Transverse colon (tissue), 4 donors: ENCODE measurements at places on chromosomes 1 and 21. TPM values are rescaled to one million over a fixed set of nuclear protein-coding genes. Genes with fewer than 3 reads are reported as not detected.
A peak's percentile ranks its signal among the peaks of the same experiment; 100 is the strongest.

DNA sequence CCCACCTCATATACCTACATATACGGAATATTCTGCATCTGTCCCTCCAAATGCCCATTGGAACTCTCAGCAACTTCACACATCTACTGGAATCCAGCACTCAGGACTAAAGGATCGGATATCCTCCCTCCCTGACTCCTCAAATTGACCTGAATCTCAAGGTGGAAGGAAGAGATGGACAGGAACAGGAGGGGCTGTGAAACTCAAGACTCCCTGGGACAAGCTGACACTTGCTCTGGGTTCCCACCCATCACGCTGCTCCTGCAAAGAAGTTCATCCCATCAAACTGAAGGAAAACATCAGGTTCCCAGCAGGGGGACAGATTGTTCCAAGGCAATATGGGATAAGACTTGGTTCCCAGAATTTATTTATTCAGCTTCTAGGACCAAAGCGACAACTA lies 30.3 kb upstream of the TIAM1 start:
- no peaks in the 10 kb centered on the region for H3K27me3 ChIP-seq
- no peaks in the 10 kb centered on the region for H3K36me3 ChIP-seq
- no peaks in the 10 kb centered on the region for H3K4me1 ChIP-seq
- H3K4me3 ChIP-seq, result no peak overlapping the region
- no peak for DNase-seq
- H3K27ac ChIP-seq, result no peak overlapping the region

GRCh38 chr1:97919585-97920261 lies 1.1 kb downstream of the DPYD start:
- peak overlapping the region; percentile 74 for H3K4me3 ChIP-seq
- H3K27me3 ChIP-seq, result no peaks in the 10 kb centered on the region
- peak overlapping the region; percentile 91 for H3K27ac ChIP-seq
- H3K4me1 ChIP-seq, result peaks cover 32% of the 10 kb centered on the region
- DNase-seq, result no peak
- no peaks in the 10 kb centered on the region for H3K36me3 ChIP-seq

DNA sequence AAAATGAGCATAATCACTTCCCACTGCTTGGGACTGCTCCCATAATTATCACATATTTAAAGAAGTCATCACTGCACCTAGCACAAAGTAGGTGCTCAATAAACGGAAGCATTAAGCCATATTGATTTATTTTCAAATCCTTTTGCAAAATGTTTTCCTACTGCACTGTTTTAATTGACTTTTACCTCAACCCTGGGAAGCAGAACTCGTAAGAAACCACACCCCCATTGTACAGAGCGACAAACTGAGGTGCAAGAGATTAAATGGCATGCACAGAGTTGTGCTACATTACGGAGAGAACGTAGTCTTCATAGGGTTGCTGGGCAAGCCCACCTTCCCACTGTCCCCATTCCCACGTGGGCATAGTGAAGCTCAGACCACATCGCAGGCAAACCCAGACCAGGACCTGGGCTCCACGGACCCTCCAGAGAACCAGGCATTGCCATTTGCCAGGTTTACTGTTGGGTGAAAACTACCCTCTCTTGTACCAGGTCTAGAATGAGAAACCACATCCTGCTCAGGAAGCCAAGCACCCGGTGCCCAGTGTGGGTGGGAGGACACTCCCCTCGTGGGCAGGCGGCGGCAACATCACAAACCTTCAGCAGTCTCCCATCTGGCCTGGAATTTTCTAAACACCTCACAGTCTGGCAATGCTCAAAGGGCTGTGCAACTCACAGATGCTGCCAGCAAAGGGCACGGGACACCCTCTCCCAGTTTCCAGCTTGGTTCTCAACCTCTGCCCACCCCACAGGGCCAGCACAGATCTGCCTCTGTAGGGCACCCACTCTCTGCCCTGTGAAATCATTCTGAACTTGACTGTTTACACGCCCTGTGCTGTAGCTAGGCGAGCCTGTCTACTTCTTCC lies 8.2 kb downstream of the IFFO2 start:
- H3K4me3 ChIP-seq, result no peak overlapping the region
- H3K36me3 ChIP-seq, result no peaks in the 10 kb centered on the region
- DNase-seq, result no peak
- peak overlapping the region; percentile 91 for H3K27ac ChIP-seq
- no peaks in the 10 kb centered on the region for H3K27me3 ChIP-seq
- H3K4me1 ChIP-seq, result peaks cover 51% of the 10 kb centered on the region

LCE2A gene
- total RNA-seq, result not detected

GRCh38 chr1:99397029-99397428 lies 132.7 kb downstream of the PLPPR4 start:
- no peaks in the 10 kb centered on the region for H3K36me3 ChIP-seq
- H3K4me3 ChIP-seq, result no peak overlapping the region
- DNase-seq, result no peak
- H3K27me3 ChIP-seq, result no peaks in the 10 kb centered on the region
- H3K4me1 ChIP-seq, result no peaks in the 10 kb centered on the region
- no peak overlapping the region for H3K27ac ChIP-seq

DNA sequence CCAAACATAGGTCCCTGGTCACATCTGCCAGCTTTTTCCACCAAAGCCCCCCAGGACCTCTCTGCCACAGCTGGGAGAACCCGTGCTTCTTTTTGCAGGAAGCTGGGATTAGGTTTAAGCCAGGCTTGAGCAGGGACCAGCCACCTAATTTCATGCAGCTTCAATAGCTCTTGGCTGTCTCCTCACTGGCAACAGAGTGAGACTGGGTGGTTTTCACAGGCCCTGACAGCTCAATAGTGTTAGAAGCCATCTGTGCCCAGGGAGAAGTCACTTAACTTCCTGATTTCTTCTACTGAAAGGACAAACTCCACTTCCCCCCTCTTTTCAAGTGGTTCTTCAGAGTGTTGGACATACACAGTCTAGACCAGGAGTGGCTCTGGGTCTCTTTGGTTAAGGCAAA lies 20.4 kb upstream of the SRSF4 start:
- no peak overlapping the region for H3K4me3 ChIP-seq
- DNase-seq, result no peak
- peaks cover 7% of the 10 kb centered on the region for H3K36me3 ChIP-seq
- H3K27me3 ChIP-seq, result no peaks in the 10 kb centered on the region

- no peaks in the 10 kb centered on the region for H3K27me3 ChIP-seq
- no peaks in the 10 kb centered on the region for H3K36me3 ChIP-seq
- no peaks in the 10 kb centered on the region for H3K4me1 ChIP-seq
Measured at GRCh38 chr1:231507476-231508355, 20.8 kb upstream of the TSNAX start.

GRCh38 chr1:2637442-2638145 lies 4.8 kb upstream of the MMEL1 start:
- no peak for DNase-seq
- peaks cover 39% of the 10 kb centered on the region for H3K27me3 ChIP-seq
- H3K27ac ChIP-seq, result no peak overlapping the region
- H3K4me3 ChIP-seq, result no peak overlapping the region

TMEM52 gene
- not detected for total RNA-seq

DNA sequence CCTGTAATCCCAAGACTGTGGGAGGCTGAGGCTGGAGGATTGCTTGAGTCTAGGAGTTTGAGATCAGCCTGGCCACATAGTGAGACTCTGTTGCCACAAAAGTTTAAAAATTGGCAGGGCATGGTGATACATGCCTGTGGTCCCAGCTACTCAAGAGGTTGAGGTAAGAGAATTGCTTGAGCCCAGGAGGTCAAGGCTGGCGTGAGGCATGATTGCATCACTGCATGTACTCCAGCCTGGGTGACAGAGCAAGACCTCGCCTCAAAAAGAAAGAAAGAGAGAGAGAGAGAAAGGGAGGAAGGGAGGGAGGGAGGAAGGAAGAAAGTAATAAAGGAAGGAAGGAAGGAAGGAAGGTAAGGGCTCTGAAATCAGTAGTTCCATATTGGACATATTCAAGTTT lies 25.0 kb downstream of the GLUL start:
- H3K27ac ChIP-seq, result no peak overlapping the region
- H3K36me3 ChIP-seq, result no peaks in the 10 kb centered on the region
- no peaks in the 10 kb centered on the region for H3K27me3 ChIP-seq
- no peak overlapping the region for H3K4me3 ChIP-seq
- DNase-seq, result no peak

DNA sequence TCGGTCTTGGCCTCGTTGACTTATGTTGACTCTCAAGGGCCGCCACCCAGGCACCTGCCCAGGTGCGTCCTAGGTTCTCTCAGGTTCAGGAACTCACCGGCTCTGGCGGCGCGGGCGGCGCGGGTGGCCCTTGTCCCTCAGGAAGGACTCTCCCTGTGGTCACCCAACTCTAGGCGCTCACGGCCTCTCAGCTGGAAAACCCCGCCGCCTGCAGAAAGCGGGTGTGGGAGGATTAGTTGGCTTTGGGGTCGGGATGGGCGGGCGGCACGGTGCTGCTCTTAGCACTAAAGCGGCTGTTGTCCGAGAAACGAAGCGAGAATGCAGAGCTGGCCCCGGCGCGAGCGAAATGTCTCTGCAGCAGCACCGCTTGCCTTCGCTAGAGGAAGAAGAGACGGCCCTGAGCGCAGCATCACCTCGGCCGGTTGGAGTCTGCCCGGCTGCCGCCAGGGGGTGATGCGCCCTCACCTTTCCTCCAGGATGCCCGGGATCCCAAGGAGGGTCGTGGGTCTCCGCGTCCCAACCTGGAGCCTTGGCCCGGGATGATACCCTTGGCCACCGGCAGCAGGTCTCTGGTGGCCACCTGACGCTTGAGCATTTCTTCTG lies 8.1 kb upstream of the TADA1 start:
- H3K27me3 ChIP-seq, result peaks cover 27% of the 10 kb centered on the region
- peak; percentile 53 for DNase-seq

DNA sequence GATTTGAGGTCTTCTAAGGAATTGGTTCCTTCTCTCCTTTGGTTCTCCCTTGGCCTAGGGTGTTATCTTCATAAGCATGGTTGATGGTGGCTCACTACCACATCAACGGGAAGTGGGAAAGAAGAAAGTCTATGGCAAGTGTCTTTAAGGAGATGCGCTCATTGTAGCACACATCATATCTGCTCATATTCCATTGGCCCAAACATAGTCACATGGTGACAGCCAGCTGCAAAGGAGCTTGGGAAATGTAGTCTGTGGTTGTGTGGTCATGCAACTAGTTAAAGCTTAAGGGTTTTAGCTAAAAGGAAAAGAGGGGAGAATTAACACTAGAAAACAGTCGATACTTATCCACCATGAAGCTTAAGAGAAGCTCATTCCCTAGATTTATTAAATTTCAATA lies 11.4 kb upstream of the MRPS6 start:
- no peak for DNase-seq
- H3K4me1 ChIP-seq, result no peaks in the 10 kb centered on the region
- no peak overlapping the region for H3K27ac ChIP-seq
- no peaks in the 10 kb centered on the region for H3K36me3 ChIP-seq
- H3K27me3 ChIP-seq, result no peaks in the 10 kb centered on the region

DNA sequence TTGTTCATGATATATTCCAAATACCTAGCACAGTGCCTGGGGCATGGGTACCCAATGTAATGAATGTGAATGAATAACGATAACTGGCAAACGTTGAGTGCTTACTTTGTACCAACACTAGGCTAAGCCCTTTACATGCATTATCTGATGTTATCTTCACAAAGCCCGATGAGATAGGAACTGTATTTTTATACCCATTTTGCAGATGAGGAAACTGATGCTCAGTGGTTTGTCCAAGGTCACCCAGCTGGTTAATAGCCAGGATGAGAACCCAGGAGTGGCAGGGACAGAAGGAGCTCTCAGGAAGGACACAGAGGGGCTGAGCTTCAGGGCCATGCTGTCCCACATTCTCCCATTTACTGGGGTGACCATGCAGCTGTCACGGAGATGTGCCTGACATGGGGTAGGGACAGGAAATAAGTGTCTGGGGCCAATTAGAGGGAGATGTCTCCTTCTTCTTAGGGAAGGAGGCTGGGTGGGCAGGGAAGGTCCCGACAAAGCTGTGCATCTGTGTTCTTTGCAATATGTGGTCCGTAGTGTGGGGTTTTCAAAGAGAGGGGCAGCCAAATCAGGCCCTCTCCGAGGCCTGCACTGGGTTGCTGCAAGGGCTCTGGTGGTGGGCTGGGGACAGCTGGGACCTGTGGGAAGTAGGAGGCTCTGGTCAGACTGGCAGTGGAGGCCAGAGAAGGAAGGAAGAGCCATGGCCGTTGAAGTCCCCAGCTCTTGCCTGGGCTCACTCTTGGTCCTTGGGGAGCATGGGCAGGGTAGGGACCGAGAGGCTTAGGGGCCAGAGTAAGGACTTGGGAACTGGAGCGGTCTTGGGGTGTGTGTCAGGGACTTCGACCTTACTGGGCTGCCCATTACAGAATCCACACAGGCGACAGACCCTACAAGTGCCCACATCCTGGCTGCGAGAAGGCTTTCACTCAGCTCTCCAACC lies 26.6 kb downstream of the A3GALT2 start:
- H3K27ac ChIP-seq, result no peak overlapping the region
- no peaks in the 10 kb centered on the region for H3K27me3 ChIP-seq
- H3K4me1 ChIP-seq, result peaks cover 4% of the 10 kb centered on the region
- no peaks in the 10 kb centered on the region for H3K36me3 ChIP-seq
- no peak overlapping the region for H3K4me3 ChIP-seq
- no peak for DNase-seq

AMPD1 gene
- 3.2 TPM for total RNA-seq

CLIC6 gene
- total RNA-seq, result 0.37 TPM

DNA sequence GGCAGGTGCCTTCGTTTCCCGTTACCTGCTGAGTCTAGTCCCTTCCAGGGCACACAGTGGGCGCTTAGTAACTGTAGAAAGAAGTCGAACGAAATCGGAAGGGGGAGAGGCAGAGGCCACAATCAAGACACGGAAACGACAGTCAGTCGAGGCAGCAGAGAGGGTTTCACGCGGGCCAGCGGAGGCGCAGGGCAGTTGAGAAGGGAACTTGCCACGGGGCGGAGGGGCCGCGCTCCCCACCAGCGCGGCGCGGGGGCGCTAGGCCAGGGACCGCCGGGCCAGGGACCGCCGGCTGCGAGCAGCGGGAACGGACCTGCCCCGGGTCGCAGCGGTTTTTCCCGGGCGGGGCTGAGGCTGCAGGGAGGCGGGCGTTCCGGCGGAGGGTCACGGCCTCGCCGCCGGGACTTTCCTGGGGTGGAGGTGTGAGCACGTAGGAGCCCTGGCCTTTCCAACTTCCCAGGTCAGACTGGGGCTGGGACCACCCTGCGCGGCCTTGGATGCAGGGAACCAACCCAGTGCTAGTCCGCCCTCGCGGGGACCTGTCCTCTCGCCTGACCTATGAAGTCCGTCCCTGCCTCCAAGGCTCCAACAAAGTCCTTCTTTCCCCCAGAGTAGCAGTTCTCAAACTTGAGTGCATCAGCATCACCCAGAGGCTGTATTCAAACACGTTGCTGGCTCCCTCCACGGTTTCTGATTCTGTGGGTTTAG lies 150.1 kb upstream of the FGGY start:
- DNase-seq, result peak; percentile 56
- peak overlapping the region; percentile 70 for H3K27ac ChIP-seq
- H3K27me3 ChIP-seq, result no peaks in the 10 kb centered on the region
- no peaks in the 10 kb centered on the region for H3K36me3 ChIP-seq

- no peaks in the 10 kb centered on the region for H3K36me3 ChIP-seq
- no peak overlapping the region for H3K4me3 ChIP-seq
- H3K4me1 ChIP-seq, result no peaks in the 10 kb centered on the region
- DNase-seq, result no peak
- no peaks in the 10 kb centered on the region for H3K27me3 ChIP-seq
- H3K27ac ChIP-seq, result peak overlapping the region; percentile 61
Measured at GRCh38 chr1:86527306-86527705, 19.6 kb upstream of the CLCA4 start.

- H3K4me3 ChIP-seq, result no peak overlapping the region
- peaks cover 92% of the 10 kb centered on the region for H3K27me3 ChIP-seq
- H3K27ac ChIP-seq, result no peak overlapping the region
- H3K36me3 ChIP-seq, result no peaks in the 10 kb centered on the region
Measured at GRCh38 chr21:36656138-36656537, 42.8 kb upstream of the SIM2 start.

LORICRIN gene
- total RNA-seq, result not detected

GRCh38 chr1:214499732-214500131 lies 51.7 kb downstream of the PTPN14 start:
- no peaks in the 10 kb centered on the region for H3K27me3 ChIP-seq
- no peaks in the 10 kb centered on the region for H3K4me1 ChIP-seq
- H3K4me3 ChIP-seq, result no peak overlapping the region
- no peak overlapping the region for H3K27ac ChIP-seq
- no peak for DNase-seq
- H3K36me3 ChIP-seq, result no peaks in the 10 kb centered on the region

RCSD1 gene
- total RNA-seq, result 6.1 TPM
